ENCODE measurements at places on chromosomes 7 and 10.

GRCh38 chr7:132377703-132378584, 198.3 kb downstream of the PLXNA4 start:
- DNase-seq = no peak

GRCh38 chr7:34249192-34249591, 343.9 kb downstream of the BMPER start:
- DNase-seq = no peak

DNA sequence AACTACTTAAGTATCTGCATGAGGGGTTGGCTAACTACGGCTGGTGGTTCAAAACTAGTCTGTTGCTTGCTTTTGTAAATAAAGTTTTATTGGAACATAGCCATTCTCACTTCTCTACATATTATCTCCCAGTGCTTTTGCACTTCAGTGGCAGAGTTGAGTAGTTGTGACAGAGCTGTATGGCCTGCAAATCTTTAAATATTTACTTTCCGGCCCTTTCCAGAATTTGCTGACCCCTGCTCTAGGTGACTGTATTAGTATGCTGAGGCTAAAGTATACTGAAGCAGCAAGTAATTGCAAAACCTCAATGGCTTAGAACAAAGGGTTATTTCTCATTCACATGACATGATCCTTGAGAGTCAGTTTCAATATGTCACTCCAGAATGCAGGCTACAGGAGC, 78.3 kb downstream of the OTUD1 start:
- no peak for DNase-seq

GRCh38 chr7:38825721-38826440, 83.1 kb downstream of the VPS41 start:
- no peak for DNase-seq

GRCh38 chr7:40915071-40915470, 780.3 kb downstream of the SUGCT start:
- no peak for DNase-seq

DNA sequence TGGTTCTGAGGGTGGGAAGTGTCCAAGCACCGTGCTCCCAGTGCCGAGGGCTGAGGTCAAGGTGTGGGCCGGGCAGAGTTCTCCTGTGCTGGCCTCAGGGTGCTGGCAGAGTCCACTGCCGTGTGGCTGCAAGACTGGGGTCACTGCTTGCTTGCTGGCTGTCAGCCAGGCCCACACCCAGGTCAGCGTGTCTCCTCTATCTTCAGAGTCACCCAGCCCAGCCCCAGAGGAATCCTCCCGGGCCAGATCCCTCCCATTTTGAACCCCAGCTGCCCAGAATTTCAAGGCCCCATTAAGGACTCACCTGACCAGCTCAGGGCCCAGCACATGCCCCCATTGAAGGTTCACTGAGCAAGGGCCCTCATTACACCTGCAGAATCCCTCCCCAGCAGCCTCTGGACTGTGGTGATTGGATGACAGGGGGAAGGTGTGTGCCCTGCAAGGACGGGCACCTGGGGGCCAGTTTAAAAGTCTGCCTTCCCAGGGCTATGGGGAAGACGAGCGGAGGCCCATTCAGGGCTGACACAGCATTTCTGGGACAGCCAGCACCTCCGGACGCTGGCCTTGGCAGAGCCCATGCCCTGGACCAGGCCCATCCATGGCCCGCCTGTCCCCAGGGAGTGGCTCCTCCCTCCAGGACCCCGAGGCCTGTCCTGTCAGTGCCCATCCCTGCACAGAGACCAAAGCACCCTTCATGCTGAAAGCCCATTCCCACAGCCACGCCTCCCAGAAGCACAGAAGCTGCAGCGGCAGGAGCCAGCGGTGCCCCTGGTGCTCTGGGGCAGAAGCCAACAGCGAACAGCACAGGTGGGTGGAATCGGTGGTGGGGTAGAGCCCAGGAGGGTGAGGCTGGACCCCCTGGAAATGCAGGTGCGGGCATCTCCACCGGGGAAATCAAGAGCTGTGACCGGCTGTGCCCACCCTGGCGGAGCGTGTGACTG, 45.1 kb upstream of the PPP2R2D start:
- DNase-seq = no peak
